Stimulated activated memory B cell treated with anti-CD40 and anti-IgM and Interleukin-4, amounts not matched to agents 10 μg/mL and 1 μg/mL and 100 μg/mL, for 72 hours (primary cell): ENCODE measurements at places on chromosomes 7 and 10.

- ATAC-seq: no peak
These were observed 154.0 kb downstream of the CCDC3 start for GRCh38 chr10:12847361-12847975.

DNA sequence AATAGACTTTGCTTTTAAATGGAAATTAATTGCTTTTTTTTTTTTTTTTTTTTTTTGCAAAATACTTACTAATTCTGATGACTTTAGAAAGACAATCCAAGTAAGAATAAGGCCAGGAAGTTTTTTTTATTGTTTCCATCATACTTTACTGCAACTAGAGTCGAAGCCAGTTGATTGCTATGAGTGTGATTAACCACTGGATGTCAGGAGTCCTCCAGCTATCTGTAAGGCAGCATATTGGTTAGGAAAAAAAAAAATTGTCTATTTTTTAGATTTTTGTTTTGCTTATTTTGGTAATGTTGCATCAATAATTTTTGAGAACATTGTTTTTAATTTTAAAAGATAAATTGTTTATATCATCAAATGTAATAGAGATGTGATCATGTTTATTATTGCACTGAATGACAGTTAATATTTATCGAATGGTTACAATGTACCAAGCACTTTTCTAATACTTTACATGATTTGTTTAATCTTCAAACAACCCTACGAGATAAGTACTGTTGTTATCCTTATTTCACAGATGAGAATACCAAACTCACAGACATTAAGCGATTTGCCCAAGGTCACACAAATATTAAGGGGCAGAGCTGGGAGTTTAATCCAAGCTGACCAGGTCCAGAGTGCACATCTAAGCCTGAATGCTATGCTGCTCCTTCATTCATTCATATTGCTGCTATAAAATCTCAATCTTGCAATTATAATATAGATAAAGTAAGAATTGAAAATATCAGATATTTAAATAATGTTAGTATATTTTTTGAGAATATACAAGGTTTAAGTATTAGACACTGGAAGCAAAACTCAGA lies 19.9 kb upstream of the LMOD2 start:
- peak; percentile 57 for ATAC-seq

DNA sequence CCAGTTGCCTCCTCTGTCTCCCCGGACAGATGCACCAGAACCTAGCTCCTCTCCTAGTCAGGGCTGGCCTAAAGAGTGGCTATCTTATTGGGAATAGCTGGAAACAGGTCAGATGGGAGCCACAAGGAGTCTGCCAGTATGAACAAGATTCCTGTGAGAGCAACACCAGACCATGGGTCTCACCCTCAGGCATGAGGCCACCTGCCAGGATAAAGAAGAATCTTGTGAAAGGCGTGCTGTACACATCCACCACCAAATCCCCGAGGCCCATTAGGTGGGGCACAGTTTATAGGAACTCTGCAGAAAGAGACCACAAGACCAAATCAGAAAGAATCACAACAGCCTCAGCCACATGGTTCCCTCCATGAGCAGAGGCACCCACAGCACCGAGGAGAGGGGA lies 325.9 kb downstream of the TNS3 start:
- ATAC-seq: no peak

- peak; percentile 47 for ATAC-seq
These were observed 8.0 kb downstream of the SPOCK2 start for GRCh38 chr10:72080042-72080975.

DNA sequence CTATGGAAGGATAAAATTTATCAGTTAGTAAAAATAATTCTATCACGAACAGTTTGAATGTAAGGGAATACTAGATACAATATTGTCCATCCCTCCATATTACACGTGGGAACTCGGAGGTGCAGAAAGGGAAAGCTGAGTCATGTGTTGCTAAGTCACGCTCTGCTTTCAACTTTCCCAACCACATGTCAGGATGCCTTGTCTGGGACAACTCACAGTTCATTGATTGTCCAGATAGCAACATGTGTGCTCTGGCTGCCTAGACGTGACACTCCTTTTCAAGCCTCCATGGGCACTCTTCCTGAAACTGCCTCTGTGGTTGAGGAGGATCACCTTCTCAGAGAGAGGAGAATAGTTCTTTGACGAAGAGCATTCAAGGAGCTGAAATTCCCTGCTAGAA lies 808.1 kb downstream of the GRID1 start:
- no peak for ATAC-seq

DNA sequence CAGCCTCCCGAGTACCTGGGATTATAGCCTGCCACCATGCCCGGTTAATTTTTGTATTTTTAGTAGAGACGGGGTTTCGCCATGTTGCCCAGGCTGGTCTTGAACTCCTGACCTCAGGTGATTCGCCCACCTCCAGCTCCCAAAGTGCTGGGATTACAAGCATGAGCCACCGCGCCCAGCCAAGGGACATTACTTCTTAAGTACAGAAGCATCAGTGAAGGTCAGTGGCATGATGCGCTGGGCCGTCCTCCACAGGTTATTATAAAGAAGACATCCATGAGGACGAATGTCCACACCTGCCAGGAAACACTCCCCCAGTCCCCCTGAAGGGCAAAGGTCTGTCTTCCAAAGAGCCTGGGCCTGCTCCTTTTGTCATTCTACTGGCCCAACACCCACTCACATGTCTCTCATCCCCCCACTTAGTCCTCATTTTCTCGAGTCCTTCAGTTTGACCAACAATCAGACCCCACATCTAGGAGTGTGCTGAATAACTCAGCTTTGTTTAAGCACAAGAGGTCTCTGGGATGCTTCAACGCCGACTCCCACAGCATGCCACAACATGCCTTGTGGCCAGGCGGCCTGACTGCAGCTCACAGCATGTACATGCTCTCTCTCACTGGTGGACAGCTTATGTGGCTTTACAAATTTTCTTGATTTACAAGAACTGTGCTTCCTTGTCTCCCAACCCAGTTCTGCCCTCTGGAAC lies 73.0 kb downstream of the CTBP2 start:
- no peak for ATAC-seq

- ATAC-seq: no peak
These were observed 16.0 kb upstream of the INPP5A start for GRCh38 chr10:132521466-132522102.

GRCh38 chr7:67423065-67423464 lies 426.4 kb downstream of the TYW1 start:
- ATAC-seq: no peak

- ATAC-seq: no peak
These were observed 25.2 kb upstream of the SRPK2 start for GRCh38 chr7:105413887-105414437.

GRCh38 chr7:141463986-141464385 lies 87.2 kb upstream of the AGK start:
- ATAC-seq: no peak

- no peak for ATAC-seq
These were observed 84.0 kb upstream of the ODAD2 start for GRCh38 chr10:28082885-28083284.

DNA sequence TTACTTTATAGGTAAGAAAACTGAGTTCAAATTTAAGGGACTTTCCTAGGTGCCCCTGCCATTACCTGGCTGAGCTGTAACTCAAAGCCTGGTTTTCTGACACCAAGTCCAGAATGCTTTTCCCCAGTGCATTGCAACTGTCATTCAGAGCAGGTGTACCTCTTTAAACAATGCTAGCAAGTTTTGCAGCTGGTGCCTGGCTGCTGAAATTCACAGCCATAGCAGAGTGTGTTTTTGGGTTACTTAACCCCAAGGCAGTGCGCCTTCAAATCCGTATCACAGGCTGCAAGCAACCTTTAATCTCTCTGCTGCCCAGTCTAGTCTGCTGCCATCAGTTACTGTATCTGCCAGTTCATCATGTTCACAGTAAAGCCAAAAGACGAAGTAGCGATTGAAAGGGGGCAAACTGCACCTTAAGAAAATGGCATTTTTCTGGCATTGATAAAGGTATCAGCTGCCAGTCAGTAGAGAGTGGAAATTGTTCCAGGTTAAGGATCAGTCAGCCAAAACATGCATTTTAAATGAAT lies 265.4 kb downstream of the CSTF2T start:
- ATAC-seq: no peak

- no peak for ATAC-seq
These were observed 54.8 kb upstream of the PLPP4 start for GRCh38 chr10:120402147-120402766.
